ENCODE measurements at places on chromosomes 1 and 21.

GRCh38 chr1:238517711-238518110 is 627.0 kb upstream of the ZP4 start:
- DNase-seq: no peak

DNA sequence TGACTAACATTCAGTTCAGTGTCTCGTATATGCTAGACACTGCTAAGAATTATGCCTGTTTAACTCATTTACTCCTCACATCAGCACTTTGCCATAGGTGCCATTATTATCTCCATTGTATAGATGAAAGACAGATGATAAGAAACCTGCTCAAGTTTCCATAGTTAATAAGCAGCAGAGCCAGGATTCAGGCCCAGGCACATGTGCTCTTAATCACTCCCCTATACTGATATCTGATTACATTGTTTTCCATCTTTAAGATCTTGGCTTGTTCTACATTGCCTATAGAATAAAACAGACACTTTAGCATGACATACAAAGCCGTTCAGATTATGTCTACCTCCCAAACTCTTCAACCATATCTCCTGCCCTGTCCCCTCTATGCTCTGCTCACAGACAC is 30.5 kb upstream of the USH2A start:
- DNase-seq: no peak

DNA sequence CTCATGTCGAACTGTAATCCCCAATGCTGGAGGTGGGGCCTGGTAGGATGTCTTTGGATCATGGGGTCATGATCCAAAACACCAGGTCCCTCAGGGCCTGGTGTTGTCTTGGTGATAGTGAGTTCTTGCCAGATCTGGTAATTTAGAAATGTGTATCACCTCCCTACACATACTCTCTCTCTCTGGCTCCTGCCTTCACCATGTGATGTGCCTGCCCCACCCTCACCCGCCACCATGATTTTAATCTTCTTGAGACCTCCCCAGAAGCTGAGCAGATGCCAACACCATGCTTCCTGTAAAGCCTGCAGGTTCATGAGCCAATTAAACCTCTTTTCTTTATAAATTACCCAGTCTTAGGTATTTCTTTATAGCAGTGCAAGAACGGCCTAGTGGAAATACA is 136.4 kb downstream of the NR5A2 start:
- no peak for DNase-seq

DNA sequence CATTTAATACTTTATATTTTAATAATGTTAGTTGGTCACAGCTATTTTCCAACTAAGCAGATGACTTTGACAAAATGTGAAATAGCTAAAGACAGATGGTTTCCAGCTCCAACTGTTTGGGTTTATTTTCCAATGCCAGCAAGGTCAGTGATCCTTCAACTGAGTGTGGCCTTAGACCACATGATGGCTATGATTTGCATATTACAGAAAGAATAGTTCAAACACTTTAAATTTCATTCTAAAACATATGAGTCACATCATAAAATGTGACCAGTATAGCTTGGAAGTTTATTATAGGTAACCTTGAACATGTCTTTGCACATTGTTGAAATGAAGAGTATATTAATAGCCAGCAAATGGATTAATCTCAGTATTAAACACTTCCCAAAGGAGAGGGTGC is 454.0 kb upstream of the C1orf87 start:
- no peak for DNase-seq

GRCh38 chr1:221708987-221709386 is 32.9 kb downstream of the DUSP10 start:
- DNase-seq: peak; percentile 15

- no peak for DNase-seq
Observed at GRCh38 chr21:43352568-43353281, 74.2 kb downstream of the SIK1 start.

DNA sequence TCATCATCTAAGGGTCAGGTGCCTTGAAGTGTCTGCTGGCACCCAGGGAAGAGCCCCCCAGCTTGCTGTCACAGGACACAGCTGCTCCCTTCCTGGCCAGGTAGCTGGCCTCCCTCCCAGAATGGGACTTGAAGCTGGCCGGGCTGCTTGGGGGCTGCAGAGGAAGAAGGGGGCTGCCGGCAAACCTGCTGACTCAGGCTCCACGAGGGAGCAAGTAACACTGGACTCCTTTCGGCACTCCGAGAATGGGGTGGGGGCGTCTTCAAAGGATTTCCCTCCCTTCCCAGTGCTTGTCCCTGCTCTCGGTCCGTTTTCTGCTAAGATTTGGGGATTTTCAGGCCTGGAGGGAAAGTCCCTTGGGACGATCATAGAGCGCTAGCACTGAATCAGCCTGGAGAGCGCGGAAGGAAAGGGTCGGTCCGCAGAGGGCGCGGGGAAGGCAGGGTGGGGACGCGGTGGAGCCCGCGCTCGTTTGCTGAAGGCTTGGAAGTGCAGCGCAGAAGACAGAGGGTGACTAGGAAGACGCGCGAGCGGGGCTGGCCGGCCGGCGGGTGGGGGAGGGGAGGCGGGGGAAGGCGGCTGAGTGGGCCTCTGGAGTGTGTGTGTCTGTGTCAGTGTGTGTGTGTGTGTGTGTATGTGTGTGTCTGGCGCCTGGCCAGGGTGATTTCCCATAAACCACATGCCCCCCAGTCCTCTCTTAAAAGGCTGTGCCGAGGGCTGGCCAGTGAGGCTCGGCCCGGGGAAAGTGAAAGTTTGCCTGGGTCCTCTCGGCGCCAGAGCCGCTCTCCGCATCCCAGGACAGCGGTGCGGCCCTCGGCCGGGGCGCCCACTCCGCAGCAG is at the start of gene CSF1:
TSS of gene CSF1 (plus strand) at position 727 of the 840 bp plus-strand sequence. CDS start 175 bp downstream, outside the sequence.
- peak; percentile 29 for DNase-seq

DNA sequence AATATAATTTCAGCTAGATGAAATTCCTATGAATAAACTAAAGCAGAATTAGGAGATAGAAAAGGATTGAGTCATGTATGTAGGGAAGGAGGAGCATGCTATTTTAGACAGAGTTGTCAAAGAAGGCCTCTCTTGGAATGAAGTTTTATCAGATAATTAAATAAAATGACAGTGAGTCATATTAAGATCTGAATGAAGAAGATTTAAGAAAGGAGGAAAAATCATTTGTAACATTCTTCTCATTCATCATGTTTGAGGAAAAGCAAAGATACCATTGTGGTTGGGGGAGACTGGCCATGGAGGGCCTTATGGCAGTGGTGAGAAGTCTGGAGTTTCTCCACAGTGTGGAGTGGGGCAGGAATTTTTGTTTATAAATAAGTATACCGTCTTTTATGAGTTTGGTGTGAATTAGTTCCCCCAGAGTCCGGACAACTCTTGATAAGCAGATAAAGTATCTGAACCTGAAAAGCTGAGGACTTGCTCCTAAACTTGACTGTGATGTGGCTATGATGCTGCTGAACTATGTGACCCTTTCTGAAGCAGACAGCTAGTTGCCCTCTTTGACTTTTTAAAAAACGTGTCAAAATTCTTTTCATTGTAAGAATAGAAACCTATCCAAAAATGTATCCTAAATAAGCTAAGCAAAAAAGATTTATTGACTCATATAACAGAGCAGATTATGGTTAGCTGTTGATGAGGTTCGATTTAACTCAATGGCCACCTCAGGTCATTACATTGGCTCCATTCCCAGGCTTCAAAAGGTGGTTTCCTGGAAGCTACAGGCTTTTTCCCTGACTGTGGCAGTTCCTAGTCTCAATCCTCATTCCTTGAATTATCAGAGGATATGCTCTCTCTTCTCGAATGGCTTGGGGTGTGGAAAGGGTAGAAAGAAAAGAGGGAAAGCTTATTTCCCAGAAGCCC is 90.8 kb downstream of the LHX9 start:
- DNase-seq: no peak

- no peak for DNase-seq
Observed at GRCh38 chr21:39208624-39209333, 25.5 kb upstream of the PSMG1 start.

- no peak for DNase-seq
Observed at GRCh38 chr1:30089024-30089430, 634.4 kb downstream of the MATN1 start.
